ENCODE measurements at places on chromosomes 3 and 15.

GRCh38 chr15:92637626-92638025 lies 17.9 kb downstream of the FAM174B start:
- no peak for DNase-seq

GRCh38 chr15:65916664-65917406 lies 47.5 kb downstream of the RAB11A start:
- peak; percentile 63 for DNase-seq

GRCh38 chr3:126422571-126423091 lies 27.9 kb downstream of the CFAP100 start:
- DNase-seq, result peak; percentile 34

DNA sequence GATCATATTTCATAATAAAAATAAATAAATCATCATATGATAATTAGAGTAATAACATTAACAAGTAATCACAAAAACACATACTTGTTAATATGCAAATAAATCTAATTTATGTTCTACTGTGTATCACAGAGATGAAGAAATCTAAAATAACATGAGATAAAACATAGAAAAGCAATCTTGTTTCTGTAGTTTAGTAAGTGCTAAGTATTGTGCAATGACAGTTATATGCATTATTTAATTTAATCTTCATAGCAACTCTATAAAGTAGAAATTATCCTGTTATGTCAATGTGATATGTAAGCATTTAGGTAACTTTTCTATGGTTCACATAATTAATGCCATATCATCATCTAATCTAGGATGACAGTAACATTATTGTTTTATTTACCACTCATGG lies 108.2 kb upstream of the KCNMB2 start:
- DNase-seq, result no peak

DNA sequence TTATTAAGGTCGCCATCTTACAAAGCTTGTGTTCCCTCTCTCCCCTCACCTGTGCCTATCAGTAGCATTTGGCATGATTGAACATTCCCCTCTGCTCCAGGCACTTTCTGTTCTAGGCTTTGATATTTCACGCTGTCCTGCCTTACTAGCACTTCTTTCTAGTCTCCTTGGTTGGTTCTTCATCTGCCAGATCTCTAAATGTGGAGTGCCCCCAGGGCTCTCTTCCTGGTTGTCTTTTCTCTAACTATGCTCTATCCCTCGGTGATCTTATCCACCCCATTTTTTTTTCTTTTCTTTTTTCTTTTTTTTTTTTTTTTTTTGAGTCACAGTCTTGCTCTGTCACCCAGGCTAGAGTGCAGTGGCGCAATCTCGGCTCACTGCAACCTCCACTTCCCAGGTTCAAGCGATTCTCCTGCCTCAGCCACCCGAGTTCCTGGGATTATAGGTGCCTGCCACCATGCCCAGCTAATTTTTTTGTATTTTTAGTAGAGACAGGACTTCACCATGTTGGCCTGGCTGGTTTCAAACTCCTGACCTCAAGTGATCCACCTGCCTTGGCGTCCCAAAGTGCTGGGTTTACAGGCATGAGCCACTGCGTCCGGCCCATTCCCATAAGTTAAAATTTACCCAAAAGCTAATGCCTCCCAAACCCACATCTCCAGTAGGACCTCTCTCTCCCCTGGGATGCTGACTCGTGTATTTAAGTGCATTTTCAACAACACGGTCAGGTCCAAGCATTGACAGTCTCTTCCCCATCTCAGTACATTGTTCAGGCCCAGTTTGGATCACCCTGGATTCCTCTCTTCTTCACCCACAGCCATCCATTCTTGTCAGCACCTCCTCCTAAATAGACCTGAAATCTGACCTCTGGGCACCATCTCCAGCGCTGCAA lies 5.2 kb downstream of the NUSAP1 start:
- no peak for DNase-seq

Data from sciatic nerve (tissue), 2 donors.